ENCODE measurements at places on chromosomes 11 and 22.

- no peaks in the 10 kb centered on the region for H3K36me3 ChIP-seq
- DNase-seq: no peak
- H3K27me3 ChIP-seq: no peaks in the 10 kb centered on the region
- H3K4me1 ChIP-seq: peaks cover 16% of the 10 kb centered on the region
Measured at GRCh38 chr11:1263010-1263409, 40.1 kb downstream of the MUC5B start.

- H3K4me1 ChIP-seq: no peaks in the 10 kb centered on the region
- H3K27ac ChIP-seq: no peak overlapping the region
- no peaks in the 10 kb centered on the region for H3K36me3 ChIP-seq
Measured at GRCh38 chr11:27350511-27350910, 12.5 kb downstream of the CCDC34 start.

- no peak for DNase-seq
- H3K27me3 ChIP-seq: no peaks in the 10 kb centered on the region
- H3K4me1 ChIP-seq: no peaks in the 10 kb centered on the region
- no peak overlapping the region for H3K4me3 ChIP-seq
- H3K36me3 ChIP-seq: no peaks in the 10 kb centered on the region
Measured at GRCh38 chr11:72764503-72764902, 12.3 kb upstream of the ARAP1 start.

DNA sequence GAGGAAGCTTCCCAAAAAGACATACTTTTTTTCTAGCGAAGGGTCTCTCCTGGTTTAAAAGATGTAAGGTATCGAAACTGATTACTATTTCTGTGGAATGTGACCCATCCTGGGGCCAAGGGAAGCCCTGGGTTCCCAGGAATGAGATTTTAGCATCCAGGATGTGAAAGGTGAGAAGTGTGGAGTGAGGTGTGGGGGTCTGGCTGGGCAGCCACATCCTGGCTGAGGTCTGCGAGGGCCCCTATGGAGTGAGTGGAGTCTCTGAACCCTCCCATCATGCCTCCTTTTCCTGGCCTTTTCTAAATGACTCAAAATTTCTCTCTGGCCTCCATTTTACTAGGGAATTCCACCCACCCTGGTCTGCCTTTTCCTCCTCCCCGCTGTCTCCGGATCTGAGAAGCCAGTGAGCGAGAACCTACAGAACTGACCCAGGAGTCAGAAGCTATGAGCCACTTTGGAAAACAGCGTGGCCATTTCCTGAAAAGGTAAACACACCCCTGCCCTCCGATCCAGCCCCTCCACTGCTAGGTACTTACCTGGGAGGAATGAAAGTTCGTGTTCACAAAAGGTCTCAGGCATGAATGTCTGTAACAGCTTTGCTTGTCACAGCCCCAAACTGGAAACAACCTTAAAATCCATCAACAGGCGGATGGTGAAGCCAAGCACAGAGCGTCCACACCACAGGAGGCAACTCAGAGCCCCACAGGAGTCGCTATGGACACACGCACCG lies 27.7 kb upstream of the SHANK2 start:
- H3K4me3 ChIP-seq: no peak overlapping the region
- H3K4me1 ChIP-seq: no peaks in the 10 kb centered on the region
- H3K36me3 ChIP-seq: no peaks in the 10 kb centered on the region
- H3K27ac ChIP-seq: no peak overlapping the region
- H3K27me3 ChIP-seq: no peaks in the 10 kb centered on the region
- DNase-seq: no peak

- H3K4me1 ChIP-seq: no peaks in the 10 kb centered on the region
- H3K4me3 ChIP-seq: no peak overlapping the region
- DNase-seq: no peak
- no peaks in the 10 kb centered on the region for H3K36me3 ChIP-seq
- H3K27me3 ChIP-seq: no peaks in the 10 kb centered on the region
Measured at GRCh38 chr11:56799691-56800210, 51.3 kb upstream of the OR9G4 start.
